ENCODE measurements at places on chromosomes 13 and 19.

DNA sequence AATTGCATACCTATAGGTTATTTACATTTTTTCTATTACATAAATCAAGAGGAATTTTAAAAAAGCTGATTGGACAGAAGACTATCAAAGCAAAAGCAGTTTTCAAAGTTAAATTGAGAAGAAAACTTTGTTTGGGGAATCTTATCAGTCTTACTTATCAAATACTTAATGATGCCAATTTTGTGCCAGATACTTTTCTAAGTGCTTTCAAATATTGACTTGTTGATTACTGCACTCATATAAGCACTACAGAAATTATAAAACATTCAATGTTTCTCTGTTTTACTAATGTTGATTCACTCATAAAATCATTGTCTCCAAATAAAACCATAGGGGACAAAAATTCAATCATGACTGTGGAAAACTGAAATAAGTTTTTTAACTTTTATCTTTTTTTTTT lies 36.2 kb downstream of the PCDH9 start:
- no peak for DNase-seq

DNA sequence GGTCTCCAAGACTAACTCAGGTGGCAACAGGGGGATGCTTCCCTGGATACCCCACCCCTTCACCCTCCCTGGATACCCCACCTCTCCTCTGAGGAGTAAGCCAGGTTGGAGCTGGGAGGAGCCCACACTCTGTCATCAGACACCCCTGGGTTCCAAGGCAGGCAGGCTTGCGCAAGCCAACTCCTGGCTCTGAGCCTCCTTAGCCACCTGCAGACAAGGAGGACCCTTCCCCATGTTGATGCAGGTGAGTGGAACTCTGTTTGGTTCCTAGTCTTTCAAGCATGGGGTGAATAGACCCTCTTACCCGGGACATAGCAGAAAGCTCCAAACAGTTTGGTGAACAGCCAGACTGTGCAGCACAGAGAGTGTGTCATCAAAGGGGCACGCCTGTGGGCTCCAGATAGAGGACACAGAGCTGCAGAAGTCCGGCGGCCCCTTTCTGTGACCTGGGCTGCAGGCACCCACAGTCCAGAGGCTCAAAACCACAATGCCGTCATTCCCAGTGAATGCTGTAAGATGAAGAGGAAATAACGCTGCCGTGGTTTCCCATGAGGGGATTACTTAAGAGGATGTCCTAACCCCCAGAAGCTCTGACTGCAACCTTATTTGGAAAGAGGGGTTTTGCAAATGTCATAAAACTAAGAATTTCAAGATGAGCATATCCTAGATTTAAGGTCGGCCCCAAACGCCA lies 12.1 kb upstream of the HAS1 start:
- no peak for DNase-seq

DNA sequence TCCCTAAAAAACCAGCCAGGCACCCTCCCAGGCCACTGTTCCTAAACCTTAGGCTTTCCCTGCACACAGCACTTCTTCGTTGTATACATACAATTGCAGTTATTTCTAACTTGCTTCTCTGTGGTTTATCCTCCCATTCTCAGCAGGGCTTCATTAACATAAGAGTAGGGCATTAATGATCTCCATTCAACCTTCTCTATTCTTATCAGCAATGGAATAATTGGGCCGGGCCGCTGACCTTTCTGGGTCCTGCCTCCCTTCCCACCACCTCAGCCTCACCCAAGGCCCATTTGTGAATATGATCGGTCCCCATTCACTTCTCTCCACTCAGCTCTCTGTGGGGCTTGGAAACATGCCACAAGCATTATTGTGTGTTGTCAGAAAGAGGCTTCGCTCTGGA lies 184.2 kb downstream of the SUCLA2 start:
- DNase-seq, result no peak

DNA sequence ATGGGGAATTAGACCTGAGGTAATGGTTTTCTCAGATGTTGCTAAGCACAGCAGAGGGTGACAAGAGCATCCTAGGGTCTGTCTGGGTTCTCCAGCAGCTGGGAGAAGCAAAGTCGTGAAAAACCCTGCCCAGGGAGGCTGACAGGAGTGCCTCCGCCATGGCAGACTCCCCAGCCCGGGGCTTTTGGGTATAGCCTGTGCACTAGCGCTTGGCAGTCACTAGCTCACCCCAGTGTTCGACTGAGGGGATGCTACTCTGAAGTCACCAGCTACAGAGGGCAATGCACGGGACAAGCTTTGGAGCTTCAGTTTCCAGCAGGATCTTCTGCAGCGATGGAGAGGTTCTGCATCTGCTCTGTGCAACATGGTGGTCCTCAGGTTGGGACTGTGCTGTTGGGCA lies 87.5 kb downstream of the ING1 start:
- DNase-seq, result no peak

GRCh38 chr13:96130818-96131340 lies 41.0 kb downstream of the HS6ST3 start:
- no peak for DNase-seq

- no peak for DNase-seq
Measured at GRCh38 chr13:87698268-87698667, 27.1 kb downstream of the SLITRK5 start.

DNA sequence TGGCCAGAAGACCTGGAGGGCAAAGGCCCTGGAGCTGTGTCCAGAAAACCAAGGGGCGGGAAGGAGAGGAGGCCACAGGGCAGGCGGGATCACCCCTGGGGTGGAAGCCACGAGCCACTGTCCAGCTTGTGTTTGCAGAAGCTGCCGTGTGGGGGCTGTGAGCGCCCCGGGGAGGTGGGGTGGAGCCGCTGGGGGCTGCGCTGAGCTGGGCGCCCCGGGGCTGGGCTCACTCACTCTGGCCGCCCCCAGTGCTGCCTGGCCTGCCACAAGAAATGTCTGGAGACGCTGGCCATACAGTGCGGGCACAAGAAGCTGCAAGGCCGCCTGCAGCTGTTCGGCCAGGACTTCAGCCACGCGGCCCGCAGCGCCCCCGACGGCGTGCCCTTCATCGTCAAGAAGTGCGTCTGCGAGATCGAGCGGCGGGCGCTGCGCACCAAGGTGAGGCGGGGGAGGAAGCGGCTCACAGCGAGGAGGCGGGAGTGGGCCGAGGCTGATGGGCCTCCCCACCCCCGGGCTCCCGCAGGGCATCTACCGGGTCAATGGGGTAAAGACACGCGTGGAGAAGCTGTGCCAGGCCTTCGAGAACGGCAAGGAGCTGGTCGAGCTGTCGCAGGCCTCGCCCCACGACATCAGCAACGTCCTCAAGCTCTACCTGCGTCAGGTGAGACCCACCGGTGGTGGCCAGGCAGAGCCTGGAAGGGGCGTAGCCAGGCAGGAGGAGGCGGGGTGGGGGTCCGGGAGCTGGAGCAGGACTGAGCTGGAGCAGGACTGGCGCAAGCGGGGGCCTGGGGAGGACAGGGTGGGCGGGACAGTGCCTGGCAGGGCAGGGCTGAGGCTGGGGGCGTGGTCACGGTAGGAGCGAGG lies 13.6 kb downstream of the POLR2E start:
- DNase-seq, result no peak

- DNase-seq, result no peak
Measured at GRCh38 chr19:33393286-33394005, 19.9 kb downstream of the CEBPG start.

- no peak for DNase-seq
Measured at GRCh38 chr13:106568299-106569003, 514 bp upstream of the ARGLU1 start.

GRCh38 chr13:42883771-42884467 lies 102.5 kb downstream of the FAM216B start:
- DNase-seq, result no peak

DNA sequence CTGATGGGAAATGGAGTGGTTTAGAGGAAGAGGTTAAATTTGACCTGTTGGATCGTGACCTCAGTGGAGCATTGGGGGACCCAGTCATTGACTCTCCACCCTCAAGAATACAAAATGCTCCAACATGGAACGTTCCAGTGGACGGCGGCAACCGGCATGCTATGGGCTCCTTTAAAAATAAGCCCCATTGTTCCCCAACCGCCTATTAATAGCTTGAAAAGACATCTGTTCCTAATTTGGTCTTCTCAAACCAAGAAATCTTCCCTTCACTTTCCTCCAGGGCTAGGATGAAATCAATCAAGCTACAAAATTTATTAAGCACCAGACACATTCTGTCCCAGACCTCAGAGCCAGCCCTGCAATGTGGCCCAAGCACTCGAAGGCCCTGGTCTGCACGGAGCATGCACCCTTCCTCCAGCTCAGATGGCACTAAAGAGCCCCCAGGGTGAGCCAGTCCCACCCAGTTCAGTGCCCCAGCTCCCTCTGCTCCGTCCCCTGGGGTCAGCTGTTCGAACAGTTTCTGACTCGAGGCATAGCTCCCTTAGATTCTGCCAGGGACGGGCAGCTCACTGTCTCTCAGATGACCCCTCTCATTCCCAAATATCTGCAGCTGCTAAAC lies 22.5 kb upstream of the VSTM2B start:
- DNase-seq, result no peak

GRCh38 chr19:49022116-49022515 lies 2.0 kb downstream of the CGB3 start:
- no peak for DNase-seq

- no peak for DNase-seq
Measured at GRCh38 chr13:108984251-108984920, 355.0 kb downstream of the MYO16 start.

GRCh38 chr13:112669881-112670499 lies 19.8 kb upstream of the ATP11A start:
- DNase-seq, result no peak

DNA sequence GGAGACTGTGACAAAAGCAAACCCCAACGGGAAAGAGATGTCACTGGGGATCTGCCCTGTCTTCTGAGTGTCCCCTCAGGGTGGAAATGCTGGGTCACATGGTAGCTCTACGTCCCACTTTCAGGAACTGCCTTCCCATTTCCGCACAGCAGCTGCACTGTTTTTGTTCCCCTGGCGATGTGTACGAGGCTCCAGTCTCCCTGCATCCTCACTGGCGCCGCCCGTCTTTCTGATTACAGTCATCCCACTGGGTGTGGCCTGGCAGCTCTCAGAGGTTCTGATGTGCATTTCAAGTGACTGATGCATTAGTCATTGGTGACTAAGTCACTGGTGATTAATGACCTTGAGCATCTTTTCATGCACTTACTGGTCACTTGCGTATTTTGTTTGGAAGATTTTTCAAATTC lies 21.2 kb downstream of the PCID2 start:
- DNase-seq, result peak; percentile 80

GRCh38 chr13:50797091-50797490 lies 46.4 kb downstream of the DLEU7 start:
- DNase-seq, result no peak

- no peak for DNase-seq
Measured at GRCh38 chr19:39205449-39205764, 1.3 kb upstream of the SYCN start.

DNA sequence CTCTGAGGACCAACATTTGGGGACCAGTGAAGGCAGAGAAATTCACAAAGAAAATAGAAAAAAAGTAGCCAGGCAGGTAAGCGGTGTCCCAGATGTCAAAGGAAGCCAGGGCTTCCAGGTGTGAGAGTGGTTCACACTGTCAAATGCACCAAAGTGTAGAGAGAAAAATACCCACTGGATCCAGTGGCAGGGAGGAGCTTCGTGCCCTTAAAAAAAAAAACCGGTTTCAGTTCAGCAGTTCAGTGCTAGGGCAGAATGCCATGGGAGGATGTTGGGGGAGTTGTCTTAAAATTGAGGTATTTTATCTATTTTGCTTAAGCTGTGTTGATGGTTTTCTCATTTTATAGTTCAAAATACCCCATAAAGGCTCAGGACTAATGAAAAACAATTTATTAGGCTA lies 47.8 kb upstream of the C1QTNF9 start:
- DNase-seq, result no peak

- no peak for DNase-seq
Measured at GRCh38 chr13:64810750-64811149, 2419.4 kb downstream of the PCDH9 start.

- DNase-seq, result no peak
Measured at GRCh38 chr19:41299046-41299754, 10.8 kb upstream of the CCDC97 start.

DNA sequence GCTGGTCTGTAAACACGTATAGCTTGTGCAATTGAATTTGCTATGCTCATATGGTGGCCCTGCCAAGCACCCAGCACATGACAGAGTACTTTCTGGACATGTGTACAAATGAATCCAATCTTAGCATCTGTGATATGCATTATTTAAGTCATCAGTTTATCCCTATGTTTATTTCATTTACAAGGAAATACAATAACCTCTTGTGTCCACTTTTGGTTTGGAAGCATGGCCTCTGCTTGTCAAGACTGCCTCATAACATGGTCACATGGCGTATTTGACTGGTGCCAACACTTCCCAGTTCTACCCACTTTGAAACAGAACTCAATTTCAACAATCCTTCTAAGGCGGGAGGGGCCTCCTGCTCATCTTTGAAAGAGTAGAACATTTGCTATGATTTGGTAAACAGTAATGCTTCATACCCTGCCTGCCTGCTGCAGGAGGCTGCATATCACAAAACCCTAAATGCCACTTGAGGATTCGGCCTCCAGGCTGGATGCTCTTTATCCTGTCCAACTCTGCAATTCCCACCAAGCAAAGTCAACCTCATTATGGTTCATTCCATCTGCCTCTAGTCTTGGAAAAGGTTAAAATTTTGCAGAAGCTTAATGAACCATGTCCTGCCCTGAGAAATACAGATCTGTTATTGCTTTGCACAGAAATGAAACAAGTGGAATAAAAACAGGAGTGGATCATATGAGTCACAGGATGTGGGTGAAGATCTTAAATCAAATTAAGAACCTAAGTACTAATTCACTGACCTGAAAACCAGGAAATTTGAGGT lies 151.3 kb downstream of the CYSLTR2 start:
- no peak for DNase-seq

DNA sequence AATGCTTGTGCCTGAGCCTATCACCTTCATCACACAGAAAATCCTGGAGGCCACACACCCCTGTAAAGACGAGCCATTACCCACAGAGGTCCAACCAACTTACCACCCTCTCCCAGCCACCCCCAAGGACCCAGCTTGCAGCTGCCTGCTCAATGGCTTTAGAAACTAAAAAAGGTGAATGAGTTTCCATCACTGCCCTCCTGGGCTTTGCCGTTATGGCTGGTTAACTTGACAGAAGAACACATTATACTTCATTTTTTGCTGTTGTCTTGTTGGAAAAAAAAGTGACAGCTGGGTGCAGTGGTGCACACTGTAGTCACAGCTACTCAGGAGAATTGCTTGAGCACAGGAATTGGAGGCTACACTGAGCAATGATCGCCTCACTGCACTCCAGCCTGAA lies 17.4 kb upstream of the FEM1A start:
- DNase-seq, result no peak

DNA sequence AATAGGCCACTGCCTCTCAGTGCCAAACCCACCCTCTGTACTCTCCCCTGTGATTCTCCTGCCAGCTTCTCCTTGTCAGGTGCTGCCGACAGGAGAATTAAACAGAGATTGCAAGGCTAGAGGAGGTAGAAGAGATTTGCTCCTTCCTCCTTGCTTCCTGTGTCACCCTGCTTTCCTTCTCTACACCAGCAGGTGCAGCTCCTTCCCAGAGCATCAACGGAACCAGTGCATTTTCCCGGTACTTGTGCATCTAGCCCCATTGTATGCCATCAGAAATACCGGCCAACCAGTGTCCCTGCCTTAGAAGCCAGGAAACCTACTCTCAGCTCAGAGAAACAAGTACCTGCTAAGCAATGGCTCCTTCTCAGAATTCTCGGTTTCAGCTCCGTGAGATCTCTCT lies 253.2 kb downstream of the SUCLA2 start:
- DNase-seq, result no peak

GRCh38 chr13:112575675-112576074 lies 12.3 kb downstream of the TUBGCP3 start:
- DNase-seq, result no peak
